D341Med (cell line): ENCODE measurements at places on chromosomes 11 and 22.

GRCh38 chr22:46297151-46297812, 612 bp downstream of the GTSE1 start:
- DNase-seq = peak; percentile 77

DNA sequence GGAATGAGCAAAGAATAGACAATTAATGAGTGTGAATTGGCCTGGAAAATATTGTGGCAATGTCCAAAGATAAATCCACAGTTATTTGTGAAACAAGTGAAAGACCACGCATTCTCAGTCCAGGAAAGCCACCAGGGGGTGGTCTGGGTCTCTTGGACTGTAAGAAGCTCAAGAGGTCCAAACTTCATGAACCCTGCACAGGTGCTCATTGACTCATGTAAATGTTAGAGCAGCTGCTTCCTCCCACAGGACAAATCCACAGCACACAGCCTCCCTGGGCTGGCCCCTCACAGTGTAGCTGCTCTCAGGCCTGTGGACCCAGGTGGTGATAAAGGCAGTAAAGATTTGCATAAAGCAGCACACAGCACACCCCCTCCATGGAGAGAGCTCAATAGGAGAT, 114.0 kb downstream of the ZNF280B start:
- no peak for DNase-seq

GRCh38 chr22:42160830-42161696, 30.5 kb upstream of the CYP2D6 start:
- DNase-seq = no peak

DNA sequence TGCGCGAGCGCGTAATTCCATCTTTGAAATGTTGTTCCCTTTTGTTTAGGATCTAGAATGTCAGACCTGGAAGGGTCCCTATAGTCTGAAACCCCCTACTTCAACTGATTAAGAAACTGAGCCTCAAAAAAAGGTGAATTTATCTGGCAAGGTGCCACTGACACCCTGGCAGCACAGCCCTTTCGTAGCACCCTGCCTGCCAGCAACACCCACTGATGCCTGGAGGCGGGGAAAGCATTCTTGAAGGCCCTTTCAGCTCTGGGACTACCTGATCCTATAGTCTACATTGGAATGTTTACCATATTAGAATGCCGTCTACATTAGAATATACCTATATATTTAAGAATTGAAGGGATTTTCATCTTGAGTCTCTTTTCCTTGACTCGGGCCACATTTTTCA, 542.3 kb downstream of the BUD13 start:
- no peak for DNase-seq

DNA sequence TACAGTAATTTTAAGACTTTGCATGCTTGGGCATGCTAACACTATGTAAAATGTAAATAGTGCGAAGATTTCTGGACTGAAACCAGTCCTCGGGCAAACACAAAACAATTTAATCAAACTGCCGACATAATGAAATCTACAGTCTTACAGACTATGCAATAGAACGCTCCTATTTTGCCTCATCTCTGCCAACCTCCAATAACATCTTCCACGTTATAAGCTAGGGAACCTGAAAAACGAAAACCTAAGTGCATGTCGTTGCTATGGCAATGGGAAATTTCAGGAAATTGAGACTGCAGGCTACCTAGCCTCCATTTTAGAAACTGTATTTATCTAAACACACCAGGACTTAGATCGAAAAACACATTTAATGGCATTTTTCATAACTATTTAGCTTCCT, 1.1 kb downstream of the CSTF3 start:
- no peak for DNase-seq
